ENCODE measurements at places on chromosomes 1 and 21. TPM values are rescaled to one million over a fixed set of nuclear protein-coding genes. Genes with fewer than 3 reads are reported as not detected.
A peak's percentile ranks its signal among the peaks of the same experiment; 100 is the strongest.

- DNase-seq, result no peak
Measured at GRCh38 chr1:17496419-17496818, 43.1 kb upstream of the ARHGEF10L start.

DNA sequence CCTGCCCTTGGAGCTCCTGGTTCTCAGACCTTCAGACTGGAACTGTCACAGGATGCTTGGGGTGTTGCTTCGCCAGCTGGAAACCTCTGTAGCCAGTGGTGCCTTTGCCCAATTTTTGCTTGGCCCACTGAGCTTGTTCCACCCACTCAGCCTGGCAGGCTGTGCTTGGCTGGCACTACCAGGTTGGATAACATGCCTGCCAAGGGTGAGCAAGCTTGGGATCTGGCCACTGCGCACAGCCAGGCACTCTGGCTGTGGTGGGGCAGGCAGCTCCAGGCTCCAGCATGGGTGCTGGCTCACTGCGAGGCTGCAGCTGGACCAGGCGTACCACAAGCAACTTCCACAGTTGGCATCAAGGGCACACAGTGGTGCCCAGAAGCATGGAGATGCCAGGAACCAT is 967.8 kb upstream of the NCAM2 start:
- DNase-seq, result no peak

- DNase-seq, result no peak
Measured at GRCh38 chr1:109527098-109527811, 12.4 kb upstream of the GPR61 start.

DNA sequence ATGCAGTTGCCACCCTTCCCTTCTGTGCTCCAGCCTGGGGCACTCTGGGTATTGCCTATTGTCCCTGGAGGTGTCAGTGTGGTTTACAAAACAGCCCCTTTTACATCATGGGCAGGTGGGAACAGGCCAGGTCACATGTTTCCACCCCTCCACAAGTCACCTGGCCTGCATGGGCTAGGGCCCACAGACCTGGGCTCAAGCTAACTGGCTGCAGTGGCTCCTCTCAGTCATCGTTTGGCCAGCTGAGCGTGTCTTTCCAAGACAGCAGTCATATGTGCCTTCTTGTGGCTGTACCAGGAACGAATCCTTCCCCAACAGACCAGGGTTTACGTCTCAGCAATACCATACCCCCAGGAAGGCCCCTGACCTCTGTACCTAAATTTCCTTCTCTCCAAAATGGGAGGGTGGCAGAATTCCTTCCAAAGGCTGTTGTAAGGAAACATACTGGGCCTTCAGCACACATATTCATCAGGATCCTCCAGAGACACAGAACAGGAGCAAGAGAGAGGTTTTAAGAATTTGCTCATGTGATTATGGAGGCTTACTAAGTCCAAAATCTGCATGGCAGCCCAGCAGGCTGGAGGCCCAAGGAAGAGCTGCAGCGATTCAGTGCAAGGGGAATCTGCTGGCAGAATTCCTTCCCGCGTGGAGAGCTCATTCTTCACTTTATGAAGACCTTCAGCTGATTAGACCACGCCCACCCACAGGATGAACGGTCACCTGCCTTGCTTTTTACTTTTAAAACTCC is 10.6 kb upstream of the TAS1R2 start:
- DNase-seq, result no peak

- DNase-seq, result no peak
Measured at GRCh38 chr1:185349556-185349955, 32.5 kb upstream of the IVNS1ABP start.

DNA sequence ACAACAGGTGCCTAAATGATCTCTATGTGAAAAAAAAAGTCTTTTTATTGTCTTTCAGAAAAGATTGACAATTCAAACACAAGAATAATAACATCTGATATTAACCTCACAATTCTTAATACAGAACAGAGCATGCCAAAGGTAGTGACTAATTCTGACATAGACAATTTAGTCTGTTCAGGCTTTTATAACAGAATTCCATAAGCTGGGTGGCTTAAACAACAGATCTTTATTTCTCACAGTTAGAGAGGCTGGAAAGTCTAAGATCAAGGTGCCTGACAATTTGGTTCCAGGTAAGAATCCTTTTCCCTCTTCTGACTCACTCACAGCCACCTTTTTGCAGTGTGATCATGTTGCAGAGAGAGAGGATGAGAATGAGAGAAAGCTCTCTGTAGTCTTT is 27.0 kb downstream of the DPYD start:
- no peak for DNase-seq

DNA sequence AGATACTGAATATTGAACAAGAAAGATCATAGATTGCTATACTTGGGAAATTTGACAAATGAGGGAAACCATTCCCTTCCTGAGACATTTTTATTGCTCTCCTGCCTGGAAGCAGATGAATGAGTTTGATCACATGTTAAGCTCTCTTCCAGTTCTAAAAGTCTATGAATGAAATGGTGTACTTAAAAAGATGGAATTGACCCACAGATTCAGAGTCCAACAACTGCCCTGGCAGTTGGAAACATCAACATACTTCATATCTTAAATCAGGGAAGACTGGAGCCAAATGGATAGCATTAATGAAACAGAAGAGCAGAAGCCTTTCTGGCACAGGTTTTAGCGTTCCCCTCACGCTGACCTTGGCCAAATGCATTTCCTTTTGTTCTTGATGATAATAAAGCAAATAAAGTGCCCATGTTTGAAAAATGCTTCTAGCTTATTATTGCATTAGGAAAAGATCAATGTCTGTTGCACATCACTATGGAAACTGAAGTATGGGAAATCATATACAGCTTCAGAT is 142.6 kb downstream of the ESRRG start:
- no peak for DNase-seq

DNA sequence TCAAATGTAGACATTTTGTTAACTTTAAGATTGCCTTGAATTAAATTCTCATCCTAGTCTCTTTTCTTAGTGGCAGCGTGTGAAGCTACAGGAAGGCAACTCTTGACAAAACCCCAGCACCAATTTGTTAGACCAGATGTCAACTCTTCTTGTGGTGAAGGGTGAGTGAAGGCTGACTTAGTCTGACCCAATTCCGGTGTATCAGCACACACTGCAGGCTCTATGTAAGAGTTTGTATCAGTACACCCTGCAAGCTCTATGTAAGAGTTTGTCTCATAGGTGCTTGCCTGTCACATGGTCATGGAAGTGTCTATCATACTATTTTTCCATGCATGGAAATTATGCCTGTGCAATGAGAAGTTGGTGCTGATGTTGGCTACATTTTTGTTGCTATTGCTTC is 16.8 kb downstream of the CR2 start:
- no peak for DNase-seq

DNA sequence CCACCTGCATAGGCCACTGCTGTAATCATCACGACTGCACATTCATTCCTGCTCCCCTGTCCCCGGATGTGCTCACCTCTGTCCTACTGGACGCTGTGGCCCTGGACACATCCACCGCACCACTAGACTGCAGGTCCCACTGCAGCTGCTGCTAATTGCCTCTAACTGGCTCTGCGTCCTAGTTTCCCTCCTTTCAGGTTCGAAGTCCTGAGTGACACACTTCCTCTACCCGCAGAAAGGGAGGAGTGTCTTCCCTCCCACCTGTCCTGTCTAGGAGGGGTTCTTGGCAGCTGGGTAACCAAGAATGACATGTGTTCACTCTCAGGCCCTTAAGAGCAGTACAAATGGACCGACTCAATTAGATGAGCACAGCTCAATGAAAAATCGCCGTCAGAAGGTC is 40.5 kb upstream of the ITPKB start:
- DNase-seq, result peak; percentile 87

DNA sequence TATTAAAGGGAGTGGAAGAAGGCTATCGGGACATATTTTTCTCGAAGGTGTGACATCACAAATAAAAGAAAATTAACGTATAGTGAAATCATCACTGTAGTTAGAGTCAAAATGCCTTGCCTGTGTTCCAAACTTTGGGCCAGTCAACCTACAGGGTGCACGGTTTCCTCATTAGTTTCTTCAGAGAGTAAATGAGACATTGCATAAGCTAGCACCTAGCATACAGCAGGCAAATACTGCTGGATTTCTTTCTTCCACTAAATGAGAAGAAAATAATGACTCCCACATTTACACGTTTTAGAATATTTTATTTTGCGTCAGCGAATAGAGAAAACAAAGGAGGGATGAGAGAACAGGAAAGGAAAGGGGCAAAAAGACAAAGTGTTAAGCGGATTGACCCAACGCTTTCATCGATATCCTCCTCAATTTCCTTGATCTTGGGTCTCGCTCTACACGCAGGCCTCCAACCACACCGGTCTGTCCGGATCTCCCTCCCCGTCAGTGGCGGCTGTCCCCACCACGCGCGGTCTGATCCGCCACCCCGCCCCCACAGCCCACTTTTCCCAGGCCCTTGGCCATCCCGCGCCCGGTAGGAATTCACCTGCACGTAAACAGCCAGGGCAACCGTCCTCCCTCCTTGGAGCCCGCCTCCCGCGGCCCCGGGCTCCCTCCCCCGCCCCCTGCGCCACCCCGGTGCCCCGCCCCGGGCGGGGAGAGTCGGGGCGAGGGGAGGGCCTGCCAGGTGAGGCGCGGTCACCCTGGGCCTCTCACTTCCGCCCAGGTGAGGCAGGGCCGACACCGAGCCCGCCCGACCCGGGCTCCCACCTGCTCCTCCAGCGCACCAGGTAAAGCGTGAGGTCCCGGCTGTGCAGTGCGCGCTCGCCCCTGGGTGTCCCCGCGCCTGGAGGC is at the start of gene PATJ:
Gene PATJ (plus strand): TSS at position 770 of the 909 bp plus-strand sequence. CDS start 20,413 bp downstream, outside the sequence.
- peak; percentile 23 for DNase-seq

DNA sequence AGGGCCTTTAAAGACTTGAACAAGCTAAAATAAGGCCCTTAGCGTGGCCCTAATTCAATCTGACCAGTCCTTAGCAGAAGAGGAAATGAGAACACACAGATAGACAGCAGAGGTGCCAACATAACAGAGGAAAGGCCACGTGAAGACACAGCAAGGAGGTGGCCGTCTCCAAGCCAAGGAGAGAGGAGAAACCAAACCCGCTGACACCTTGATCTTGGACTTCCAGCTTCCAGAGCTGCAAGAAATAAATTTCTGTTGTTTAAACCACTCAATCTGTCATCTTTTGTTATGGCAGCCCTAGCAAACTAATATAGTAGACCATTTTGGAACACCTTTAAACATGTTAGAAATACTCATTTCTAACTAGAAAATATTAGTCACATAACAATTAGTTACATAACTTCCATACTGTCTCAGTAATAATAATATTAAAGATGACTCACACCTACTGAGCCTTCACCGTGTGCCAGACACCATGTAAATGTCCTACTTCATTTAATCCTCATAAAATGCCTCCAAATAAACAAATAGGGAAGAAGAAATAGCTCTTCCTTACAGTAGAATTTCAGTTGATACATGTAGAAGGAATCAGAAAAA is 47.9 kb downstream of the S1PR1 start:
- no peak for DNase-seq

- DNase-seq, result no peak
Measured at GRCh38 chr1:9865724-9866123, 42.0 kb upstream of the CLSTN1 start.

DNA sequence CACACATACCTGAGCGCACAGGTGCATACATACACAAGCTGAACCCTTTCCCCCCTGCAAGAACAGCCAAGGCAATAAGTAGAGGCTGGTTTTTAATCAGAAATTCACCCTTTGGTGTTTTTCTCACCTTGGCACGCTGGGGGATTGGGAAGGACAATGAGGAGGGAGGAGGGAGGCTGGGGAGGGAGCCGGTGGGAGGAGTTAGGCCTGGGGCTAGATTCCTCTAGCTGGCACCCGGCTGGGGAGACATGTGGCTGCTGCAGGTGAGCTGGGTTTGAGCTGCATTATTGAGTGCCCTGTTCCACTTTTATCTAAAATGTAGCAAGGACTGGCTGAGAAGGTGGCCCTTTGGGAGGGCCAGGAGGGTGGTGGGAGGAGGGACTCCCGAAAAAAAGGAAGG is 97.8 kb upstream of the CSF3R start:
- DNase-seq, result no peak

GRCh38 chr1:243582326-243582725 is 267.7 kb downstream of the AKT3 start:
- DNase-seq, result peak; percentile 46

DNA sequence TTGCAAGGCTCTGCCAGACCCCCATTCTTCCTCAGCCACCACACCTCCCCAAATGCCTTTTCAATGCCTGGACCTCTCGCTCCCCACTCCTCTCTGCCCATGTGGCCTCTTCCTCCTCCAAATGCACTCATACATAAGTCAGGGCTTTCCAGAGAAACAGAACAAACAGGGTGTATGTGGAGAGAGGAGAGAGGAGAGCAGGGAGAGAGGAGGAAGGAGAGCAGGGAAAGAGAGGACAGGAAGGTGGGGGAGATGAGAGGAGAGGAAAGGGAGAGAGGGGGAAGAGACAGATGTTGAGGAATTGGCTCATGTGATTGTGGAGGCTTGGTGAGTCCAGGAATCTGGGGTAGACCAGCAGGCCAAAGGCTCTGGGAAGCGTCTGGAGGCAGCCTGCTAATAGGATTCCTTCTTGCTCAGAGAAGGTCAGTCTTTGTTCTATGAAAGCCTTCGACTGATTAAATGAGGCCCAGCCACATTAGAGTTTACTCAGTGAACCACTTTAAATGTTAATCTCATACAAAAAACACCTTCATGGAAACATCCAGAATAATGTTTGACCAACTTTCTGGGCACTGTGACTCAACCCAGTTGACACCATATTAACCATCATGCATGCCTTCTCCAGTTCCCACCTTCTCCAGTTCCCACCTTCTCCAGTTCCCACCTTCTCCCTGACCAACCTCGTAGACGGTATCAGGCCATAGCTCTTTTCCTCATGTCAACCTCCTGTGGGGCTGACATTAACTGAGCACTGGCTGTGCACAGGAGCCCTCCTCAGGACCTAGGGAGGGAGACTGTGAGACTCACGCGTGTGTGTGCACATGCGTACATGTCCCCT is 11.3 kb upstream of the LGR6 start:
- peak; percentile 6 for DNase-seq

DNA sequence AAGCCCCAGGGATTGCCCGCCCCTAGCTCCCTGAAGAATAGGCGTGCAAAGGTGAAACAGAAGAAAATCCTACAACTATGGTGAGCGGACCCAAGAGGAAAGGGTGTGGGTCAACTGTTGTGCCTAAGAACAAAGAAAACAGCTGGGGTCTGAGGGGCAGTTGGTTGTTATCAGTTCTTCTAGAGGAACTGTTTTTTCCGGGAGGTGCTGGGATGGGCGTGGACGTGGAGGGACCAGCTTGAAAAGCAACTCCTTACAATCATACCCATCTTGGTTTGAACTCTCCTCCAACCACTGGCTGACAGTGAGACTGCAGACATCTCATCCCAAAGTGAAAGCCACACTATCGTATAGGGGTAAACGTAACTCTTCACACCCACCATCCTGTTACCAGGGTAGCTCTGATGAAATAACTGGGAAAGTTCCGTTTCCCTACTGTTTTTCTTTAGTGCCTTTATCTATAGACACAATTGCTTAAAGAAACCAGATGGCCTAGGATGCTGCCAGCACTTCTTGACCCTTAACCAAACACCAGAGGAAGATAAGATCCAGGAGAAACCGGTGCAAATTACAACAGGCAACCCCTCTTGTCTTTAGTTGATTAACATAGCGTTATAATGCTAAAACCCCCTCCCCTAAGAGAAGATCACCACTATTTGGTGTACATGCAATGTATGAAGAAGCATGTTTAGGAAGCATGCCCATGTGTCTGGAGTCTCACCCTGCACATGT is 25.6 kb upstream of the FAM89A start:
- DNase-seq, result no peak

The PKP1 gene
- total RNA-seq, result 0.13 TPM

The TGFB2 gene
- 18.4 TPM for total RNA-seq

The GPR25 gene
- total RNA-seq, result not detected

The F5 gene
- not detected for total RNA-seq

The CASZ1 gene
- total RNA-seq, result 20.8 TPM

The AK2 gene
- total RNA-seq, result 166 TPM

The ZBTB8OS gene
- total RNA-seq, result 44.4 TPM
